Umbilical cord (tissue), 2 donors: ENCODE measurements at places on chromosomes 1 and 21.
A peak's percentile ranks its signal among the peaks of the same experiment; 100 is the strongest.

DNA sequence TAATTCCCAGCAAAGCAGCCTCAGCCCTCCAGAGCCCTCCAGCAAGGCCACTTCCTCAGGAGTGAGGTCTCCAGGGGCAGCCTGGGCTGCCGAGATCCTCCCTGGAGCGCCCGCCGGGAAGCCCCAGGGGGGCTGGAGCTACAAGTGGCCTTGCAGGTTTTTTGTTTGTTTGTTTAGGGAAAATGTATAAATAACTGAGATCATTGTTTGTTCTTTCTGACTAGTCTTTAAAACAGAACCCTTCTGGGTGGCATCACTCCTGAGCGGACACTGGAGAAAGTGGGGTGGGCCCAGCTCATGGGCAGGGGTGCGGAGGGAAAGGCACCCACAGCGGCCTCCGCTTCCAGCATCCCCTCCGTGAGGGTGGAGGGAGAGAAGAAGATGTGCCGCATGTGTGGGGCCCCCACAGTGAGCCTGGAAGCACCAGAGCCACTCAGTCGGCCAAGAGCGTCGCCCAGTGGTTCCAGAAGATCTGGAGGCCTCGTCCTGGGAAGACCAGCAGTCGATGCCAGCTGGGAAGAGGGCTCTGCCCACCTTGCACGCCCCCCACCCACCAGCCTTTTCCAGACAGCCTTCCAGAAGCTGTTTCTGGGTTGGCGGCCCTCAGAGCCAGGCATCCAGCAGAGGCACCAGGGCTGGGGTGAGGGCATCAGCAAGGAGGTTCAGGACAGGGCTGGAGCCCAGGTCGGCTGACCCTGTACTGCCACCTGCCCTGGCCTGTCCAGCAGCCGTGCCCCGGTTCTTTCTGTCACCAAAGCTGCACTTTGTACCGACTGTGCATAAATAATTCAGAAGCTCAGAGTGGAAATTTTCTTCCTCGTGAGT lies 34.6 kb downstream of the TFF3 start:
- DNase-seq: no peak

DNA sequence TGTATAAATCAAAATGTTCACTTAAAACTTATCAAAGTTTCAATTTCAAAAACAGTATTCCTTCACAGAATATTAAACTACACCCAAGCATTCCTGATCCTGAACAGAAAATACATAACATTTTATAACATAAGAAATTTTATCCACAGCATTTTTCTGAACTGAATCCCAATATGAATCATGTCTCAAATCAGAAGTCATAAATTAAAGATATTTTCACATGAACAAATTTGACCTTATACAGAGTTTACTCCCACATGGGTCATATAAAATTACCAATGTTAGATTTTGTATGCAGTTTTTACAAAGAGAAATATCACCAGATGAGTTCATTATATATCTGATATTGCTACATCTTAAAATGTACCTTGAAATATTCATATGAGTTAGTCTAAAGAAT lies 48.6 kb upstream of the ASPM start:
- no peak for DNase-seq

GRCh38 chr1:241271427-241271826 lies 85.6 kb downstream of the RGS7 start:
- no peak for DNase-seq

- DNase-seq: peak; percentile 7
These were observed 853.4 kb downstream of the KCNT2 start for GRCh38 chr1:195754874-195755273.

DNA sequence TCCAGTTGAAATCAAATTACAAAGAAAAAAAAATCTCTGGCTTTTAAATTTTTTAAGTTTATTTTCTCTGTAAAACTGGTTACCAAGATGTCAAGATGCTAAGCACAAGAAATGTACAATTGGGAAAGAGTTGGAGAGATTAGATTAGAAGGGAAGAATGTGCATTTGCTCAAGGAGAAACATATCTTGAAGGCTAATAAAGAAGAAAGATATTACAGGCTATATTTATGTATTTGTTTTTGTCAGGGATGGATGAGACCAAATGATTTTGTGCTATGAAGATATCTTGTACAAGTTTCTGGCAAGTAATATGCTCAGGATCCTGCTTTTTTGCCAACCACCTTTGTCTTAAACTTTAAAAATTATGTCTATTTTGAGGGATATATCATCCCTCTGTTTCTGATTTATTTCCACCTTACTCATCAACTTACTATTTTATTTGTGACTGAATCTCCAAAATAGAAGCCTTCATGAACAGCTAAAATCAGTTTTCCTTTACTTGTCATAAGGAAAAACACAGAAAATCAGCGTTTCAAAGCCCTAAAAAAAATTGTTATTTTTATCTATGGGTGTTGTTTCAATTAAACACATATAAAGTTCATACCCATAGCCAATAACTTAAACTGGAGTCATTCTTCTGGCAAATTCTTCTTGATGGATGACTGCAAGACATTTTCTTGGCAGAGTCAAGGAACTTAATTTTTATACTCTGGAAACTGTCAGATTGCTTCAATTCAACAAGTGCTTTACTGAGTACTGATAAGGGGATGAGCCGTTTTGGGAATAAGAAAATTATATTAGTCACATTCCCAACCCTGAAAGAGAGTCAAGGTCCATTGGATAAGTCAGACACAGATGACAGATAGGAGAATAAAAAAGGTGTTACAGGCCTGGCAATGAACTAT lies 141.8 kb downstream of the CTH start:
- DNase-seq: peak; percentile 79

DNA sequence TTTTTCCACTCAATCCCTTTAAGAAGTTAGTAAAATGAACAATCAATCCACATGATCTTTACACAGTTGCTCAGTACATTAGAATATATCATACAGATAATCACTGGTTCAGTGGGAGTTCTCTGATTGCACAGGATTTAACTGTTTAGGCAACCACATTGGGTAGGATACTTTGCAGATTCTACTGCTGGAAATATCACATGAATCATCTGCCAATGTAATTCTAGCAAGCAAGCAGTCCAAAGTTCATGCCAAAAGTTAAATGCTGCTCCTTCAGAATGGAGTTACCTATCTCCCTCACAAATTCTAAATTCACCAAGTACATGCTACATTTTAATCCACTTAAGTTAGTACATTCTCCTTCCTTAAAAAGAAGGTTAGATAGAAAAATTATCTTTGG lies 52.4 kb downstream of the NEGR1 start:
- DNase-seq: no peak

- no peak for DNase-seq
These were observed 21.8 kb downstream of the EDN2 start for GRCh38 chr1:41462680-41463004.

GRCh38 chr21:32605469-32605868 lies 6.7 kb downstream of the CFAP298 start:
- DNase-seq: no peak

- no peak for DNase-seq
These were observed 257.0 kb downstream of the HHIPL2 start for GRCh38 chr1:222290866-222291265.

DNA sequence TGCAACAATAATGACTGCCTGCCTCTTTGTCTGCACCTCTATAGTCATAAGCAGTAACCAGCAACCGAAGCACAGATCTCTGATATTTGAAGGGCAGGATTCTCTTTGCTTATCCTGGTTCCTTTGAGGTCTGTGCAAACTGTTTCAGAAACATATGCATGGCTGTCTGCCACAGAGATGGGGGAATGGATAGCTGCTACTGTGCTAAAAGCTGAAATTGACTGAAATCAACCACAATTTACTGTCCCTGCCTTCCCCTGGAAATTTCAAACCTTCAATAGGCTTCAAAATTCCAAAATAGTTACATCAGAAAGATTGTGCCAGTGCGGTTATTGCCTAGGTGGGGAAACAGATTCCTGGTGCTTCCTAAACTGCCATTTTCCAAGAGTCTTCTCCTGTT lies 136.8 kb upstream of the GORAB start:
- DNase-seq: no peak

- DNase-seq: no peak
These were observed 9.3 kb downstream of the CBR1 start for GRCh38 chr21:36079010-36079649.

DNA sequence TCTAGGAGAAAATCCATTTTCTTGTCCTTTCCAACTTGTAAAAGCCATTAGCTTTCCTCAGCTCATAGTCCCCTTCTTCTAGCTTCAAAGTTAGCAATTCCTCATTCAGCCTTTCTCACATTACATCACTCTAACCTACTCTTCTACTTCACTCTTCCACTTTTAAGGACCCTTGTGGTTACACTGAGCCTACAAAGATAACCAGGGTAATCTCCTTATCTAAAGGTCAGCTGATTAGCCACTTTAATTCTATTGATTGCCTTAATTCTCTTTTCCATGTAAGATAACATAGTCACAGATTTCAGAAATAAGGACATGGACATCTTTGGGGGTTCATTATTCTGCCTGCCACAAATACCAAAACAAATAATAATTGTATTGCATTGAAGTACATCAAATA lies 8.5 kb upstream of the SPATA6 start:
- no peak for DNase-seq

DNA sequence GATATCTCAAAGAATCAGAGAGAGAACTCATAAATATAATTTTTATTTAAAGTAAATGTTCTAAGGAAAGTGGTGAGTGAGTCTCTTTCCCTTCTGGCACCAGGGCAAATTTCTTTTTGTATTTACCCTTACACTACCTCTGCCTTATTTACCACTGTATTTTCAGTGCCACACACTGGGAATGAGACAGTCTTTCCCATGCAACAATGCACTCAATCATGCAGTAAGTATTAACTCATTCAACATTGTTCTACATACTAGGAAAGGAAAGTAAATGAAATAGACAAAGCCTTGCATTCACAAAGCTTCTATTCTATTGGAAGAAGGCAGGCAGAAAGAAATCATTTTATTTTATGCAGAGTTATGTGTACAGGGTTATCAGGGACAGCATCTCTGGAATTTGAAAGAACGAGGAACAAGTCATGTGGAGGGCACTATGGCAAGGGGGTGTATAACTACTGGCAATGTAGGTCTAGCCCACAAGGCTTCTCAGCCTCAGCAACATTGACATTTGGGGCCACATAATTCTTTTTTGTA lies 129.8 kb upstream of the PRDX6 start:
- no peak for DNase-seq

DNA sequence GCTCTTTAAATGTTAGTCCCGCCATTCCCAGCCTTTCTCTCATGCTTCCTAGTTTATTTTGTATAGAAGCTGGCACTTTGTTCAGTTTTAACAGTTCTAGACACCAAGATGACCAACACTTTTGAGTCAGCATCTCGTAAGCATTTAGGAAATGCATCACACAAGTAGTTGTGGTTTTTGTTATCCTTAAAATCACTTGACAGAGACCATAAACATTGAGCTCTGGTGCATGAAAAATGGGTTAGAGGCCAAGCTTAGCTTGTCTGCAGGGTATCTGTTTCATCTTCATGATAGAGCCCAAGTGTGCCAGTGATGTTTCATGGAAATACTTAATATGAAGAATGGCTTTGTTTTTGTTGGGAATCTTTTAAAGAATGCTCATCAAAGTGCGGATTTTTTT lies 159.7 kb downstream of the DISP1 start:
- peak; percentile 94 for DNase-seq

- no peak for DNase-seq
These were observed 10.8 kb upstream of the ANGPTL7 start for GRCh38 chr1:11178021-11179015.

- no peak for DNase-seq
These were observed 701 bp upstream of the MUTYH start for GRCh38 chr1:45340816-45341466.

DNA sequence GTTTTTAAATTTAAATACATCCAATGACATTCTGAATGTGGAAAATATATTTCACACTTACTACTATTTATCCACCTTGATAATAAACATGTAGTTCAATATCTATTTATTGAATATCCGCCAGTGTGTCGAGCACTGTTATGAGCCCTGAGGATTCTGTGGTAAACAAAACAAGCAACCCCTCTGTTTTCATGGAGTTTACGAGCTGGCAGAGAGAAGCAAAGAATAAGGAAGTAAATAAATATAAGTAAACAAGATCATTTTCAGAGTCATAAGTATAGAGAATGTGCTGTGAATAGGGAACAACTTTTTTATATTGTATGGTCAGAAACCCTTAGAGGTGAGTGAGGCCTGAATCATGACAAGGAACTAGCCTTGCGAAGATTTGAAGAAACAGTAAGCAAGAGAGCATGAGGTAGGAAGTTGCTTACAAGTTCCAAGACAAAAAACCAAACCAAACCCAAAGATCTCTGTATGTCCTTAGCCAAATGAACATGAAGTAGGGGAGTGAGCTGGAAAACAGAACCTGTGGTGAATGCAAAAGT lies 6.4 kb upstream of the SERBP1 start:
- DNase-seq: no peak

- no peak for DNase-seq
These were observed 3.7 kb downstream of the AURKAIP1 start for GRCh38 chr1:1371364-1371745.

GRCh38 chr1:245260110-245260882 lies 105.5 kb downstream of the KIF26B start:
- no peak for DNase-seq

GRCh38 chr1:167430849-167431242 lies 87.5 kb downstream of the CD247 start:
- DNase-seq: no peak

GRCh38 chr1:224696021-224696420 lies 79.9 kb downstream of the CNIH3 start:
- DNase-seq: no peak

- peak; percentile 74 for DNase-seq
These were observed 7.2 kb downstream of the CNST start for GRCh38 chr1:246573491-246573890.

DNA sequence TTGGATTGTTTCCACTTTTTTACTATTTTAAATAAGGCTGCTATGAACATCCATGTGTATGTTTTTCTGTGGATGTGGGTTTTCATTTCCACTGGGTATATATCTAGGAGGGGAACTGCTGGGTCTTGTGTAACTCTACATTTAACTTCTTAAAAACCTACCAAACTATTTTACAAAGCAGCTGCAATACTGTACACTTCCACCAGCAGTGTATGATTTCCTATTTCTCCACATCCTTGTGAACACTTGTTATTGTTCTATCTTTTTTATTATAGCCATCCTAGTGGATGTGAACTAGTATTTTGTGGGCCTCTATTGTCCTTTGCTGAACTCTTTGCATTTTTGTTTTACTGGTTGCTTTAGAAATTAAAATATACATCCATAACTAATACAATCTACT lies 33.4 kb downstream of the DIPK1A start:
- no peak for DNase-seq

- DNase-seq: no peak
These were observed 25.9 kb upstream of the ATP1A1 start for GRCh38 chr1:116346943-116347673.

DNA sequence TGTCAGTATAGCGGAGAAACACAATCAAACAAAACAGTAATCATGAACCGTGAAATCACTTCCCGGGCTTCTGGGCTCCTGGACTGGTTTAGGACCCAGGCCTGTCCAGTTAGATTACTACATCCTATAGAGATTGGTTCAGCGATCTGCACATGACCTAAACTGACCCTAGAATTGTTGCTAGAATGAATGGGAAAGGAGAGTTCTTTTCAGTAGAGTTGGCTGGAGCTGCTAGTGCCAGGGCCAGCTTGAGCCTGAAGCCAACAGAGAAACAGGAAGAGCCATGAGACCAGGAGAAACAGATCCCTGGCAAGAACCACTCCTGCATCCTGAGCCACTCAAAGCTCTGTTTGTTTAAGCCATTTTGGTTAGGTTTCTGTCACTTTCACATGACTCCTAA lies 474.3 kb upstream of the C1orf87 start:
- no peak for DNase-seq
